Sigmoid colon (tissue), 7 donors: ENCODE measurements at places on chromosomes 16 and 17.

DNA sequence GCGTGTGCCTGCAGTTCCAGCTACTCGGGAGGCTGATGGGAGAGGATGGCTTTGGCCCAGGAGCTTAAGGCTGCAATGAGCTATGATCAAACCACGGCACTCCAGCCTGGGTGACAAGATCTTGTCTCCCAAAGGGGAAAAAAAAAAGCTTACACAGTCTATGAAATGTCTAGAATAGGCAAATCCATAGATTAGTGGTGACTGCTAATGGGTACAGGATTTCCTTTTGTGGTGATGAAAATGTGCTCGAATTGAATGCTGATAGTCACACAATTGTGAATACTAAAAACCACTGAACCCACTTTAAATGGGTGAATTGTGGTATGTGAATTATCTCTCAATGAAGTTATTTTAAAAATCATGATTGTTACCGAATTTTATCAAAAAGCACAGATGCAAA lies 14.9 kb downstream of the USP7 start:
- no peak for DNase-seq

GRCh38 chr16:80324371-80324770 lies 216.4 kb upstream of the DYNLRB2 start:
- DNase-seq: no peak

GRCh38 chr17:7226721-7227710 lies 7.3 kb downstream of the ACADVL start:
- no peak for DNase-seq

DNA sequence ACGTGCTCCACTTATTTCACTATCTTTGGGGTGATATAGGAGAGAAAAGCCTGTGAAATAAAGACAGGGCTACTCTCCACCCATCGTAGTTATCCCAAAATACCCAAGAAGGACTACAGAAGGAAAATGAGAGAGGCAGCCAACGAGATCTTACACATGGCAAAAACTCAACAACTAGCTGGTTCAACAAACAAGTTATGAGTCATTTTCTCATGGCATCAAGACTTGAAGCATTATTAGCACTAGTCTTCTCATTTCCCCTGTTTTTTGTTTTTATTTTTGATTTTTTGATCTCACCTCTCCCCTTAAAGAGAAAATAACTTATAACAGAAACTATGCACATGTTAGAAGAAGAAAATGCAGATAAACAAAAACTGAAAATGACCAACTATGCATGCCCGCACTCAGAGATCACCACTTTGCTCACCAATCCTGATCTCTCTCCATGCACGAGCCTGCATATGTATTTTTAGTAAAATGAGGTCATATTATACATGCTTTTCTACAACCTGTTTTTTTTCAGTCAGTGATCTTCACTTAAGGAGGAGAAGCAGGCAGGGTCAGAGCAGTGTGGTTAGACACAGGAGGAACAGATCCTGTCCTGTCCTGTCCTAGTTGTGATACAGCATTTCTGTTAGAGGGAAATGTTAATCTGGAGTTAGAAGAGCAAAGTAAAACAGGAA lies 22.8 kb downstream of the FAM117A start:
- no peak for DNase-seq

DNA sequence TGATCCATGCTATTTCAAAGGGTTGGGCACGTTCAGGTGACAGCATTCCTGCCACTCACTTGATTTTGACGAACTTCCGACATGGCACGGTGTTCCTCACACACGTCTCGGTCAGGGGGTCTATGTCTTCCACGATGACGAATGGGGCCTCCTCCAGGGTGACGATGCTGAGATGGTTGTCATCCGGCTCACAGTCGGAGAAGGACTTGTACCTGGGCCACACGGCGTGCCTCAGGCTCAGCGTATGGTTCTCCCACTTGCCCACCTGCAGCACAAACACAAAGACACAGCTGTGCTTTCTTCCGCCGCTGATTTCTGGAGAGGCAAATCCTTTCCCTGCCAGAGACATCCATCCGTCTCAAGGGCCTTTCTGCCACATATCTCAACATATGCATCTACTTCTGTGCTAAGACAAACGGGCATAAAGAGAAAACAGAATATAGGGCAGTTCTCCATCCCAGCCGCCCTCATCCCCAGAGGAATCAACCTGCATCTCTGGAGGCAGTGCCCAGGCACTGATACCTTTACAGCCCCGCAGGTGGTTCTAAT lies 332.5 kb downstream of the GRIN2A start:
- no peak for DNase-seq

GRCh38 chr17:47246120-47246519 lies 7.5 kb upstream of the ITGB3 start:
- no peak for DNase-seq

DNA sequence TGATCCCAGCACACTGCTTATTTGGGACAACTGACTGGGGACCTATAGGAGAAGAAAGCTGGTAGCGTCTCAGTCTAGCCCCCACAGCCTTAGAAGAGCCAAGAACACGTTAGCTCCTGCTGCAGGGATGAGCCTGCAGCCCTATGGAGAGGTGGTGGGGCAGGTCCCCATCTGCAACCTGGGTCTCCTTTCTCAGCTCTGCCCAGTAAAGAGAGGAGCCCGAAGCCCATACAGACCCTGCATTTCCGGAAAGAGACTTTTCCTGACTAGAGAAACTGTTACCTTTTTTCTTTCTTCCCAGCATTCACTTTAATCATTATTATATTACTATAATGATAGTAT lies 788 bp downstream of the METTL22 start:
- no peak for DNase-seq

DNA sequence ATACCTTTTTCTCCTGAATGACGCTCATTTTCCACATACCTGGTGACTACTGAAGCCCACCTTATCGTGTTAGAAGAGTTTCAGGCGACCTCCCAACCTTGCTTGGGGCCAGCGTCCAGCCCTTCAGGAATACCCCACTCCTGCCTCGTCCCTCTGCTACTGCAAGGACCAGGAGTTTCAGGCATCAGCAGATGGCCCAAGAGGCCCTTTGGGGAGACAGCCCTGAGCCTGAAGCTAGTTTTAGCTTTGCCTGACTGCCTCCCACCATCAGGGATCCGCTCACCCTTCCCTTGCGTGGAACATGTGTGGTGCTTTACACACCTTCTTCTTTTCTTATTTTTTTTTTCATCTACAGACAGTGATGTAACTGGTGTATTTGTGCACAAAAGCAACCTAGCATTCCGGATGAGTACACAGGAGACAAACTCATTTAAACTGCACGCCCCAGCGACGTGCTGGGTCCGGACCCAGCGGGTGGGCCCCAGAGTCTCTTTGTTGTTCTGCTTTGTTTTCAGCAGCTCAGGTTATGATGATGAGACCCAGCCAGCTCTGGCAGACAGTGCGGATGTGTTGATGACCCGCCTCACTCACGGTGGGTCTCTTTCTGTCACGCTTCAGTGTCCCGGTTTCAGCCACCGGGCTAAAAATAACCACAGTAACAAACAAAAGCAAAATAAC lies 242.4 kb downstream of the C16orf95 start:
- peak; percentile 24 for DNase-seq

GRCh38 chr16:68335175-68335574 lies 24.4 kb downstream of the PRMT7 start:
- DNase-seq: no peak

DNA sequence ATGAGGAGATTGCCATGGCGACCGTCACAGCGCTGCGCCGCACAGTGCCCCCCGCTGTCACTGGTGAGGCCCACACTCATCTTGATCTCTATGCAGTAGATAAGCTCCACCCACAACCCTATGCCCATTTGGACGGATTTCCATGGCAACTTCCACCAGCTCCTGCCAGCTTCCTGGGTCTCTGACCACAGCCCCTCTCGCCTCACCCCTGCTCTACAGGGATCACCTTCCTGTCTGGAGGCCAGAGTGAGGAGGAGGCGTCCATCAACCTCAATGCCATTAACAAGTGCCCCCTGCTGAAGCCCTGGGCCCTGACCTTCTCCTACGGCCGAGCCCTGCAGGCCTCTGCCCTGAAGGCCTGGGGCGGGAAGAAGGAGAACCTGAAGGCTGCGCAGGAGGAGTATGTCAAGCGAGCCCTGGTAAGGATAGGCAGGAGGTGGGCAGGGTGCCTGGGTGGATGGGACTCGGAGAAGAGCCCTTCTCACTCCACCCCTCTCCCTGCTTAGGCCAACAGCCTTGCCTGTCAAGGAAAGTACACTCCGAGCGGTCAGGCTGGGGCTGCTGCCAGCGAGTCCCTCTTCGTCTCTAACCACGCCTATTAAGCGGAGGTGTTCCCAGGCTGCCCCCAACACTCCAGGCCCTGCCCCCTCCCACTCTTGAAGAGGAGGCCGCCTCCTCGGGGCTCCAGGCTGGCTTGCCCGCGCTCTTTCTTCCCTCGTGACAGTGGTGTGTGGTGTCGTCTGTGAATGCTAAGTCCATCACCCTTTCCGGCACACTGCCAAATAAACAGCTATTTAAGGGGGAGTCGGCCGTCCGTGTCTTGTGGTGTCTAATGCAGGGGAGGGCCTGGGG lies 4.3 kb downstream of the ALDOA start:
- peak; percentile 89 for DNase-seq

DNA sequence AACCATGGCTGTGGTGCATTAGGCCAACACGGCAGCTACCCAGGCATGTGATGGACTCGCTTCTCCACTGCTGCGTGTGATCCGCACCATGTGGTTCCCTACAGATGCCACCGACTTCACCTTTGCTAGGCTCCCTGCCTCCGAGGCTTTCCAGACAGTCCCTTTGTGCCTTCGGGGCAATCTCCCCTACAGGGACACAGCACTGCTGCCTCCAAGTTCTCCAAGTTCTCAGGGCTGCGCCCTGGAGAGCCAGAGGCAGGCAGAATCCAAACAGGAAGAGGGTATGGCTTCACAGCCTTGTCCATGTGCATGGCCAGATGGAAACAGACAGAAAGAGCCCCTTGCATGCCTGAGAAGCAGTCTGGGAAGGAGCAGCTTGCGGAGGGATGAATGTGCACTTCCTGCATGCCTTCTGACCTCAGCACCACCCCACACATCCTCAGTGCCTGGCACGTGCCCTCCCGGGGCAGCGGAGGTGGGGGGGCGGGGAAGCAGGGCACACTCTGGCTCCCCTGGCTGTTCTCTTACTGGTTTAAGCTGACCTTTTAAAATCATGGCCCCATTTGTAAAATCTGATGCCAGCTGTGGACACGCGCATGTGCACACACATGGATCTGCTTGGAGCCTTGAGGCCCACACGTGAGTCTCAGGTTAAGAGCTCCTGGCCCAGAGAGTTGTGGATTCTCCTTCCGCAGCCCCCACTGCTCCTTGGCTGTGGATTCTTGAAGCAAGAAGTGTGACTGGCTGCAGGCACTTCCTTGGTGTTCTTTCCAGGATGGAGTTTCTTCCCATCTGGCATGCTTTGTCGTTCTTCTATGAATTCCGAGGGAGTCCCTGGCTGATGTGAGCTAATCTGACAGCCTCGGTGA lies 55.3 kb upstream of the MTSS2 start:
- DNase-seq: no peak

- no peak for DNase-seq
These were observed 13.3 kb upstream of the FZD2 start for GRCh38 chr17:44543905-44544523.

GRCh38 chr16:72278301-72278700 lies 106.3 kb upstream of the PMFBP1 start:
- DNase-seq: no peak

DNA sequence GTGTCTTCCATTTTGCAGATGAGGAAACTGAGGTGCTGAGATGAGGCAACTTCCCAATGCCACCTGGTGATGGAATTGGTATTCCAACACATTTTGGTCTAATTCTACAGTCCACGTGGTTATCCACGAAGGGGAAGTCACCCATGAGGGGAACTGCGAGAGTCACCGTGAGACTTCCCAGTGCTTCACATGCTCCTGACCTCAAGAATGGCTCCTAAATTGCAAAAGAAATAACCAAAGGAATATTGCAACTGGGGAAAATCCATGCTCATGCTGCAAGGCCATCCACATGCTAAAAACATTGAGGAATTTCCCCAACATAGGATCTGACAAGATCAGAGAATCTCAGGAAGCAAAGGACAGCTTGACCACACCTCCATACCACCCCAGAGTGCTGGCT lies 153.9 kb downstream of the HS3ST3B1 start:
- no peak for DNase-seq

DNA sequence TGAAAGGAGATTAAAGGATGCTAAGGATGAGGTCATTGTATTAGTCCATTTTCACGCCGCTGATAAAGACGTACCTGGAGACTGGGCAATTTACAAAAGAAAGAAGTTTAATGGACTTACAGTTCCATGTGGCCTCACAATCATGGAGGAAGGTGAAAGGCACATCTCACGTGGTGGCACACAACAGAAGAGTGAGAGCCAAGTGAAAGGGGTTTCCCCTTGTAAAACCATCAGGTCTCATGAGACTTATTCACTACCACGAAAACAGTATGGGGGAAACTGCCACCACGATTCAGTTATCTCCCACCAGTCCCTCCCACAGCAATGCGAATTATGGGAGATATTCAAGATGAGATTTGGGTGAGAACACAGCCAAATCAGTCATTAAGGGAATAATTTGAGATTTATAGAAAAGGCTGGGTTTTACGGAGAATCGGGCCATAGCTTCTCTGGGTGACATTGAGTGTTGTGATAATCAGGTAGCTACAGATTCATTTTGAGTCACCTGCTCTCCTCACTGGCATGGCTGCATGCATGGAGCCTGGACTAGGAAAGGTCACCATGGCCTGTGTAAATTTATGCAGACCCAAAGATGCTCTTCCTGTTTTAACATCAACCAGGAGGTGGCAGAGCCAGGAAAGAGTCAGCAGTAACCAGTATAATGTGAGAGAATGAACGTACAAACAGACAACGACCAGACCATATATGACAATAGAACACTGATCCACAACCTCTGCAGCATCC lies 40.5 kb upstream of the DYNLRB2 start:
- DNase-seq: no peak

- DNase-seq: no peak
These were observed 9.0 kb downstream of the IRX5 start for GRCh38 chr16:54939510-54940278.

- peak; percentile 47 for DNase-seq
These were observed 1.3 kb downstream of the CDH13 start for GRCh38 chr16:82628088-82628423.

GRCh38 chr16:14302031-14302398 lies 230.9 kb downstream of the MRTFB start:
- DNase-seq: peak; percentile 79

- DNase-seq: no peak
These were observed 84.0 kb downstream of the ABR start for GRCh38 chr17:1095853-1096173.

GRCh38 chr17:43988301-43988700 lies 16.1 kb upstream of the NAGS start:
- DNase-seq: no peak

- no peak for DNase-seq
These were observed 45.6 kb downstream of the CYB5B start for GRCh38 chr16:69469807-69470561.
